ENCODE measurements at places on chromosomes 12 and 14.

DNA sequence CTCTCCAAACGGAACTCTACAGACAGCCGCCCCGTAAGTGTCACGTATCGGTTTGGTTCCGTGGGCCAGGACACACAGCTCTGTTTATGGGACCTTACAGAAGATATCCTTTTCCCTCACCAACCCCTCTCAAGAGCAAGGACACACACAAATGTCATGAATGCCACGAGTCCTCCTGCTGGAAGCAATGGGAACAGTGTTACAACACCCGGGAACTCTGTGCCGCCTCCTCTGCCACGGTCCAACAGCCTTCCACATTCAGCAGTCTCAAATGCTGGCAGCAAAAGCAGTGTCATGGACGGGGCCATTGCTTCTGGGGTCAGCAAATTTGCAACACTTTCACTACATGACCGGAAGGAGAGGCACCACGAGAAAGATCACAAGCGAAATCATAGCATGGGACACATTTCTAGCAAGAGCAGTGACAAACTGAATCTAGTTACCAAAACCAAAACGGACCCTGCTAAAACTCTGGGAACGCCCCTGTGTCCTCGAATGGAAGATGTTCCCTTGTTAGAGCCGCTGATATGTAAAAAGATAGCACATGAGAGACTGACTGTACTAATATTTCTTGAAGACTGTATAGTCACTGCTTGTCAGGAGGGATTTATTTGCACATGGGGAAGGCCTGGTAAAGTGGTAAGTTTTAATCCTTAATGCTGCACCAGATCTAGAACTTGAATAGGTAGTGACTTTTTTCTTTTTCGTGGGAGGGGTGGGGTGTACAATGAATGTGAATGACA is 69.7 kb downstream of the WDR20 start:
- DNase-seq: no peak

GRCh38 chr12:118830296-118830695 is 151.0 kb upstream of the SRRM4 start:
- peak; percentile 20 for DNase-seq

- DNase-seq: no peak
Measured at GRCh38 chr12:27566159-27566558, 42.2 kb downstream of the PPFIBP1 start.

- DNase-seq: peak; percentile 49
Measured at GRCh38 chr14:88492272-88493089, 62.3 kb downstream of the PTPN21 start.

DNA sequence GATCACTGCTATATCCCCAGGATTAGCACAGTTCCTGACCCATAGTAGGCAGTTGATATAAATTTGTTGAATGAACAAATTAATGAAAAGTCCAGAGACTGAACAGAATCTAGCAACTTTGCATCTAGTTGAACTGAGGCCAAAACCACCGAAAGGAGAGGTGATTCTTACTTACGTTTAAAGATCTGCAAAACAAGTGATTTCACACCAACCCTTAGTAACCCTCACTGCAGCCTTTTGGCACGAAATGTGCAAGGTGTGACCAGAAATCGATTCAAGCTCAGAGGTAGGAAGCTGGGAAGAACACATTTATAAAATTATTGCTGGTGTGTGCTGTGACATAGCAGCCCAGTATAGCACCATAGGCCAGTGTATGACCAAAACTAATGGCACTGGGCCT is 70.8 kb downstream of the SUDS3 start:
- no peak for DNase-seq

- DNase-seq: no peak
Measured at GRCh38 chr12:108712165-108712924, 19.0 kb downstream of the CORO1C start.

DNA sequence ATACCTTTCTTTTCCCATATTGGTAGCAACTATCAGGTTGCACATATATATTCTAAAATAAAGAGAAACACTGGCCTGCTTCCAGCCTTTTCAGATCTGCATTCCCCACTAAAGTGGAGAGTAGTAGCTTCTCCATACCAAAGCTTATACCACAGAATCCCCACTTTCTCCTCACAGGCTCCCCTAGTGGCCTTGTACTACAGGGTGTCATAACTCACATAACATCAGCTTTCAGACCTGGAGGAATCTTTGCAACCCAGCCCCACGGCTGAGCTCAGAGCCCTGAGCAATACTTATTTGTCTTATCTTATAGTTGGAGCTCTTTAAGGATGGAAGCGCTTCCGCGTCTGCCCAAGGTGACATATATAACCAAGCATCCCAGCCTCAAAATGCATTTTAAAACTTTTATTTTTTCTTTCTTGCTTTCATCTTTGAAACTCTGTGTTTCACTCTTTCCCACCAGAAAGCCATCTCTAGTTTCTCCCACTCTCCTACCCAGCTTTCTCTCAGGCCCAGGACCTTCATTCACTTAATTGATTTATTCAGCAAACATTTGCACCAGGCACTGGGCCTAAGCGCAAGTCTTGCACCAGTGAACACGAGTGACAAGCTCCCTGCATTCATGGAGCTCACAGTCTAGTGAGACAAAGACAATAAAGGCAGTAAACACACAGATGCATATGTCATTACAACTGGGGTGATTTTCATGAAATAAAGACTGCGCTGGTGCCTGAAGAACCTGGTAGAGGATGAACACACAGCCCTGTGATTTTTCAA is 254.7 kb downstream of the IPO8 start:
- DNase-seq: no peak

- no peak for DNase-seq
Measured at GRCh38 chr12:27123642-27124041, 41.3 kb upstream of the C12orf71 start.

GRCh38 chr12:89781946-89782550 is 73.4 kb upstream of the ATP2B1 start:
- DNase-seq: no peak

DNA sequence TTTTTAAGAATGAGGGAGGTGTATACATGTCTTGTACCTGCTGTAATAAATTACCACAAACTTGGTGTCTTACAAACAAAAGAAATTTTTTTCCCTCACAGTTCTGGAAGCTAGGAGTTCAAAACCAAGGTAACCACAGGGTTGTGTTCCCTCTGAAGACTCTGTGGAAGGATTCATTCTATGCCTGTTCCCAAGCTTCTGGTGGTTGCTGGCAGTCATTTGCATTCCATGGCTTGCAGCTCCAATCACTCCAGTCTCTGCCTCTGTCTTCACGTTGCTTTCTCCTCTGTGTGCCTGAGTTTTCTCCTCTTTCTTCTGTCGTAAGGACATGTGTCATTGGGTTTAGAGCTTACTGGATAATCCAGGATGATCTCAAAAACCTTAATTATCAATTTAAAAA is 15.4 kb upstream of the ZNF641 start:
- DNase-seq: no peak

- no peak for DNase-seq
Measured at GRCh38 chr12:124967016-124967739, 21.8 kb downstream of the DHX37 start.

DNA sequence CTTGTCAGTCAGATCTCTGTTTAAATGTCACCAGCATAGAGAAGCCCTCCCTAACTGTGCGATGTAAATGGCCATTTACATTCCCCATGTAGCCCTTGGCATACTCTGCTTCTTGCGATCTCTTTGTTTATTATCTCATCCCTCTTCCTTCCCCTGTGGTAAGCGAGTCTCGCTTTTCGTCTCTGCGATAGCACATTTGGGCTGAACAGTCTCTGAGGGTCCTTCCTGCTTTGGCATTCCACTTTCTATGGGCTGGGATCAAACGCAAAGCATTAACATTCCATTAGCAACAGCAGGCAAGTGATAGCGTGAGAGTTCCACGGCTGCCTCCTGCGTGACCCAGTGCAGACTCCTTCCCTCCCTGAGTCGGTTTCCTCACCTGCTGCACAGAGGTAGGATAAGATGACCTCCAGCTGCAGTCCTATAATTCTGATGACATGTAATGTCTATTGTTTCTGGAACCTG is 61.4 kb upstream of the TUNAR start:
- no peak for DNase-seq

DNA sequence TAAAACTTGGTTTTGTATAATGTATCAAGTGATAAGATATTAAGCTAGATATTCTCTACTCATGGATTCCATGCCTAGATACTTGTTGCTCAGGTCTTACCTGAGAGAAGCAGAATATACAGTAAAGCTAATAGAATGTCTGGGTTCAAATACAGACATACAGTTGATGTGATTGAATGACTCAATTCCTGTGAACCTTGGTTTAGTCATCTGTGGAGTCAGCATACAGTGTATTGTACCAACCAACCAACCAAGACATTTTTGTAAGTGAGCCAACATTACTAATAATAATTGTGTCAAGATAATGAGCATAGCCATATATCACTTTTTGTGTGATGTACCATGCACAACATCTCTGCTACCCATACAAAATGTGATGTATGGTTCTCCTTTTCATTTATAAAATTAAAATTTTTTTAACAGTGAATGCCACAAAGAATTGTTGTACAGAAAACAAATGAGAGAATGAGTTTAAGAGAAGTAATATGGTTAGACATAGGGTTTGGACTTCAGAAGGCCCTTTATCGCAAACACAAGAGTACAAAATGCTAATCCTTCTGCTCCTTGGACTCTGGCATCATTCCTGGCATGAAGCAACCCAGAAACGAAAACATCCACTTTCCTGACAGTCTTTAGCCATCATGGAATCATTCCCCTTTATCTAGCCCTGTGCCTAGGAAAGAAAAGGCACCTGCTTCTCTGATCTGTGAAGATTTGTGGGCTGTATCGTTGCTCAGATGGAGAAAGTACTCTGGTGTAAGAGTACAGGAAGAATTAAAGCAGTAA is 977.2 kb upstream of the USP15 start:
- no peak for DNase-seq

GRCh38 chr14:76293923-76294322 is 82.0 kb upstream of the ESRRB start:
- no peak for DNase-seq

GRCh38 chr12:119802472-119802871 is 74.6 kb downstream of the CIT start:
- DNase-seq: peak; percentile 63

- DNase-seq: no peak
Measured at GRCh38 chr12:58364389-58365086, 423.2 kb downstream of the ATP23 start.

DNA sequence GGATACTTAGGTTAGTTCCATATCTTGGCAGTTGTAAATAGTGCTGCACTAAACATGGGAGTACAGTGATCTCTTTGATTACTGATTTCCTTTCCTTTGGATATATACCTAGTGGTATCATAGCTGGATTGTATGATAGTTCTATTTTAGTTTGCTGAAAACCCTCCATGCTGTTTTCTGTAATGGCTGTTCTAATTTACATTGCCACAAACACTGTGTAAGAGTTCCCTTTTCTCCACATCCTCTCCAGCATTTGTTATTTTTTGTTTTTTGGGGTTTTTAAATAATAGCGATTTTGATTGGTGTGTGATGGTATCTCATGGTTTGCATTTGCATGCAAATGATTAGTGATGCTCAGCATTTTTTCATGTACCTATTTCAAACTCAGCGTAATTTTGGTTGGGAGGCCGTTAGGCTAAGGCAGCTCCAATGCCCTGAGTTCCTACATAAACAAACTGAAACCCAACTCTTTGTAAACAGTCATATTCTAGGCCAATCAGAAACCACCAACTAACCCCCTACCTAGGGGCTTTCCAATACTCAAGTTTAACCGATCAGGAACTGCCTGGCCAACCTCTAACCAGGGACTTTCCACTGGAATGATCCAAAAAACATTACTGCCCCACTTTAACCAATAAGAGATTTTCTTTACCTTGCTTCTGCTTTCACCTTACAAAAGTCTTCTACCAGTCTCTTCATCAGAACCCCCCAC is 171.6 kb downstream of the FBXL14 start:
- no peak for DNase-seq

- peak; percentile 4 for DNase-seq
Measured at GRCh38 chr12:2639020-2639298, 155.8 kb upstream of the FKBP4 start.

DNA sequence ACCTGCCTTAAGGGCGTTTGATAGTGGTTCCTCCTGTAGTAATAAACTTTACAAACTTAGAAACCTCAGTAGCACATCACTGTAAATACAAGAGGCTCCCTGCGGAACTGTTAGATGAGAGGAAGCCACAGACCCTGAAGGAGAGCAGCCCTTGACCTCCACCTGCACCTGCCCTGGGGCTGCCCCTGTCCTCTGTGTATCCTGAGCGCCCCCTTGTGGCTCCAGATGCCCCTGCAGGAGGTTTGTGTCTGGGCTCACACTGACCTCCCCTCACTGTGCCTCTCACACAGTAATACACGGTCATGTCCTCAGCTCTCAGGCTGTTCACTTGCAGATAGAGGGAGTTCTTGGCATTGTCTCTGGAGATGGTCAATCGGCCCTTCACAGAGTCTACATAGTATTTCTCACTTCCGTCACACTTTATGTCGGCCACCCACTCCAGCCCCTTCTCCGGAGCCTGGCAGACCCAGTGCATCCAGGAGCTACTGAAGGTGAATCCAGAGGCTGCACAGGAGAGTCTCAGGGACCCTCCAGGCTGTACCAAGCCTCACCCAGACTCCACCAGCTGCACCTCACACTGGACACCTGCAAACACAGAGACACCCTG is 1059.8 kb downstream of the TMEM121 start:
- DNase-seq: no peak

DNA sequence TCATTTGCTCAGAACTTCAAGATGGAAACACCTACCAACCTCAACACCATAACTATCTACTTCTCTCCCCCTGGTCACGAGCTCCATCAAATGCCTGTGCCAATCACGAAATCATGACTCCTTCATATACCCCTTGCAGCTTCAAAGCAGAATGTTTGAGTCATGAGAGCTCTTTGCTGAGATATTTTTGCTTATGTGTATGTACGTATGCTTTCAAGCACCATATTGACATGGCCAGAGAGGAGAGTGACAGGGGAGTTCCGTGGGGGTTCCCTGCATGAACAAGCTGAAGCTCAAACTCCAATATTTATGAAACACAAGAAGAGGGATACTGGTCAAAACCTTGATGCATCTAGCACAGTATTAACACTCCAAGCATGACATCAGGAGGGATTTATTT is 374.4 kb downstream of the DPF3 start:
- DNase-seq: no peak

- DNase-seq: no peak
Measured at GRCh38 chr12:15592934-15593333, 196.3 kb downstream of the EPS8 start.

DNA sequence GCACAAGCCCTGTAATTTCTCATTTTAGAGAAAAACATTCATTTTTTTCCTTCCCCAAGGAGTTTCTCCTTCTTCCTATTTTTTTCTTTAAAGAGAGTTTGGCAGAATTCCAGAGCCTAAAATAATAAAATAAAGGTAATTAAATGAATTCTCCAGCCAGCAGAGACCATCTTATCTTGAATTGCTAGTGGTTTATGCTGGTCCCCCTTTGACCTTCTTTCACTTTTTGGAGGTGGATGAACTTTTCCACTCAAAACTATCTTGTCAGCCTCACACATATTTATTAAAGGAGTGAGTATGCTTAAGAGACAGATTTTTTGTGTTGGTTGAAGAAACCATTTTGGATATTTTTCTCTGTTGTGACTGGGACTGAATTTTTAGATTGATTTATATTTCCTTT is 47.6 kb downstream of the ADIPOR2 start:
- DNase-seq: no peak
